ENCODE measurements at places on chromosomes 5 and 9. TPM values are rescaled to one million over a fixed set of nuclear protein-coding genes. Genes with fewer than 3 reads are reported as not detected.

The BASP1 gene
- 202 TPM for total RNA-seq

The MYOT gene
- not detected for total RNA-seq

The PGM5 gene
- total RNA-seq = not detected

The PCAT7 gene
- total RNA-seq = 0.46 TPM

The NR6A1 gene
- 1.9 TPM for total RNA-seq

The BARHL1 gene
- total RNA-seq = not detected

The SEMA6A gene
- total RNA-seq = 0.10 TPM

The CCL27 gene
- total RNA-seq = not detected

Measured in A549 treated with Mapracorat at 1 μM for 4 hours (cell line).